ENCODE measurements at places on chromosomes 6 and 20.

DNA sequence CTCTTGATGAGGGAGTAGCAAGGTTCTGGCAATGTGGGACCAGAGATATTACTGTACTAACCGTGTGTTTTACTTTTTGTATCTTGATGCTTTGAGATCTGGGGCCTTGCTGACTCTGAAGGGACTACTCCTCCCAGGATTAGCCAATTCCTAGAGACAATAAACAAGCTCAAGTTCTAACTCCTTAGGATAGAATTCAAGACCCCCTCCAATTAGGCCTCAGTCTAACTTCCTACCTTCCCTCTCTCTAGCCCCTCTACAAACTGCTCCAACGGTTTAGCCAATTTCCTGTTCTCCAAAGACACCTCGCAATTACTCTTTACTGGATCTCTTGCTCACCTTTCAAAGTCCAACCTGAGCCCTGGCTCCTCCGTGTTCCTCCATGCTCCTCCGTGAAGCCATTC lies 158.7 kb upstream of the JARID2 start:
- no peak for DNase-seq

DNA sequence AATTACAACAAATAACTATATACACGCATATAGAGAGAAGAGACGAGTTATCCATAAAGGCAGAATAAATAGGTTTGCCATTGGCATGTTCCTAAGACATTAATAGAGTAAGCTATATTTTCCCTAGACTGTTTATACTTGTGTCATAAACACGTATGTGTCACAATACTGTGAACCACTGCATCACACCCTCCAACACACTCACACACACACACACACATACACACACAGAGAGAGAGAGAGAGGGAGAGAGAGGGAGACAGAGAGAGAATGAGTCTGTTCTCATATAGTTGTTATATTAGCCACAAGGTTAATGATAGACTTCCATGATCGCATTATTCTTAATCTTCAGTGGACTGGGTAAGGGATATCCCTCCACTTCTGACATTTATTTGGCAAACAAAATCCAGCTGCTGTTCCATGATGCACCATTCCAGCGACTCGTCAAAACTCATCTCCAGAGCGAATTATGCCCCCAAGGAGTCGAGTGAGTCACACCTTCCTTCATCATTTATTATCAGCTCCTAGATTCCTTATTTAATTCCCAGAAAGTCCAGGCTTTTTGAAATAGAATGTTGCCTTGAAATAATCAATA lies 82.8 kb upstream of the HIVEP1 start:
- no peak for DNase-seq

DNA sequence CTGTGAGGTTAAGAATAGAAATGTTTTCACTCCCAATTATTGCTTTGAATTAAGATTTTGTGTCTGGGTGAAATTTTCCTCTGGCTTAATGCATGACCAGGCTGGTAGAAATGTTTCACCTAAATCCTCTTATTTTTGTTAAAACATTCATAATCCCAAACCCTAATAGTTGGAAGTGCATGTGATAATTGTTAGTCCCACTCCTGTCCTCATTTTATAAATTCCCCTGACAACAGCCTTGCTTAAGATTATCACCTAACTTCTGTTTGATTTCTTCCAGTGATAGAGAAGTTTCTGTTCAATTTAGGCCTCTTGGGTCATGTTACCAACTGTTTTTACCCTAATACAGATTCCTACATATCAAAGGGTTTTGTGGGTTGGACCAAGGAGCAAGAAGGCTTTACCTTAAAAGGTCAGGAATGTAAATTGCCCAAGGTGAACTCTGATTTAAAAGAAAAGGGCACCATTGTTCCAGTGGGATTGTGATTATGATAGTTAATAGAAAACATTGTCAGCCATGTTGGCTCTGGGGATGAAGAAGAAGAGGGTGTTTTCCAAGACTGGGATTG lies 158.7 kb upstream of the CENPW start:
- no peak for DNase-seq

DNA sequence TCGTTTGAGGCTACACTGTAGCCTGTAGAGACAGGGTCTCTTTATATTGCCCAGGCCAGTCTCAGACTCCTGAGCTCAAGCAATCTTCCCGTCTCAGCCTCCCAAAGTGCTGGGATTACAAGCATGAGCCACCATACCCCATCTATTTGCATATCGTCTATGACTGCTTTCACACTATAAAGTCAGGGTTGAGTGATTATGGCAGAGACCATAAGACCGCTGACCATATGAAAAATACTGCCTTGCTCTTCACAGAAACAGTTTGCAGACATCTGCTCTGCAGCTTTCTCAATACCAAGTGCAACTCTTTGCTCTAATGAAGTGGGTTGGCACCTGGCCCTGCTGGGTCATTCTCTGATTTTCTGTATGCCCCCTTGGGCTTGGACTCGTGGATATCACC lies 79.5 kb upstream of the PAK5 start:
- DNase-seq: no peak

DNA sequence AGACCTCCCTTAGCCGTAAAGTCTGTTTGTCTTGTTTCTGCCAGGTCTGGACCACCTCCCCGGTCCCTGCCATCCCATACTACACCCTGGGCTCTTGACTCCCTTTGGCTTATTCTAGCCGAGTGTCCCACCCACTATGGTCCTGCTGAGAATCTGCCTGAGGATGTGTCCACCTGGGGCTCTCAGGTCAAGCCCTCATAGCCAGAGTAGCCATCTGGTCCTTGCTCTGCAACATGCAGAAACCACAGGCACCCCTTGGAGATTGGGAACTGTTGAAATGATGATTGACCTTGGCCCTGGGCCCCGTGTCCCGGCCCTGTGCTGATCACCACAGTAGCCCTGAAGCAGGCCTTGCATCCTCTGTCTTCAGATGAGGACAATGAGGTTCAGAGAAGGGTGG lies 44.0 kb downstream of the VSTM2L start:
- no peak for DNase-seq

- DNase-seq: no peak
These were observed 12.1 kb upstream of the HINT3 start for GRCh38 chr6:125944434-125944816.

DNA sequence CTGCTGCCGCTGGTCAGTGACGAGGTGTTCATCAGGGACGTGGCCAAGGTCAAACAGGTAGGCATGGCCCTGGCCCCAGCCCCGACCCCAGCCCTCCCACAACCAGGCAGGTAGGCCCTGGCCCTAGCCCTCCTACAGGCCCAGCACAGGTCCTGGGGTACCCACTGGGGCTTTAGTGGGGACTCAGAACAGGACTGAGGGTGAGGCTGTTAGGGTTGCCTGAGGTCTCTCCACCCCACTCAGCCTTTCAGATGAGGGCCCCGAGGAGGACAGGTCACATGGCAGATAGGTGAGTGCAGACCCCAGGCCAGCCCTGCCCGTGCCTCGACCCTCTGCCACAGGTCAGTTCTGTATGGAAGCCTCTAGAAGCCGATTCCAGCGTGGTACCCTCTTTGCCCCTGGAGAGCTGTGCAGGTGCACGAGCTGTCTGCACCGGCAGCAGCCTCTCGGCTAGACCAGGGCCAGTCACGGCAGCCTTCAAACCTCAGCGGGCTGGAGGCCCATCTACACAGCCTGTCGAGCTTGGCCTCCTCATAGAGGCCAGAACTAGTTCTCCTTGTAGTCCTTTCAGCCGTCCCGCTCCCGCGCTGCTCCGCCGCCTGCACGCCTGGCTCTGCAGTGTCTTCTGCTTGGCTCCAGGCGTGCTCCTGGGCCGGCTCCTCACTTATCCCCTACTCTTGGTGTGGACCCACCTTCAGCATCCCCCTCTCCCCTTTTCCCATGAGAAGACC lies 35.5 kb downstream of the PYGB start:
- no peak for DNase-seq

- DNase-seq: no peak
These were observed 166.6 kb upstream of the TAB2 start for GRCh38 chr6:149150801-149151398.

DNA sequence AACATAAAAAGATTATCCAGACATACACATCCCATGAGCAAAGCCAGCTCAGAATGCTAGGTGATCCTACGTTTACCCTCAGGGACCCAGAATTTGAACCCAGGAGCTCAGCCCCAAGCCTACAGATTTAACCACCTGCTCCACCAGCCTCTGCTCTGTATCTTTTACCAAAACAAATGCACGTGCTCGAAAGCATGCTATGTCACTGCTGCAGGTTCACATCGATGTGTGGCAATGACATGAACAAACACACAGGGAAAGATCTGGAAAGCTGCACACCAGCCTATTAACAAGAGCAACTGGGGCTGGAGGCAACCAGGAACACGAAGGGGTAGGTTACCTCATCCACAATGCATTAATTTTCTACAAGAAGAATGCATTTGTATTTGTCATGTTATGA lies 32.1 kb downstream of the PREX1 start:
- peak; percentile 18 for DNase-seq

DNA sequence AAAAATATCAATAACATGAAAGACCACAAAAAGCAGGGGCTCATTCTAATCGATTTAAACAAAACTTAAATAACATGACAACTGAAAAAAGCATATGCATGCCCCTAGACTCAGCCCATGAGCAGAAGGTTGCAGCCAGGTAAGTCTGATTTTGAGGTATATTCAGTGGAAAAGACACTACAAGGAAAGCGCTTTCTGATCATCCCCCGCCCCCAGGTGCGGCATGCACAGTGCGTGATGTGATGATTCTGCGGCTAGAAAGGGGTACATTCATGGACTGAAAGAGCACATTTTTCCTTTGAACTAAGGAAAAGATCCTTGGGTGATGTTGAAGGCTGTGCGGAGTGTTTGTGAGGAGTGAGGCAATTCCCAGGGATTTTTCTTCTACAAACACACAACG lies 16.9 kb upstream of the FOXC1 start:
- no peak for DNase-seq

DNA sequence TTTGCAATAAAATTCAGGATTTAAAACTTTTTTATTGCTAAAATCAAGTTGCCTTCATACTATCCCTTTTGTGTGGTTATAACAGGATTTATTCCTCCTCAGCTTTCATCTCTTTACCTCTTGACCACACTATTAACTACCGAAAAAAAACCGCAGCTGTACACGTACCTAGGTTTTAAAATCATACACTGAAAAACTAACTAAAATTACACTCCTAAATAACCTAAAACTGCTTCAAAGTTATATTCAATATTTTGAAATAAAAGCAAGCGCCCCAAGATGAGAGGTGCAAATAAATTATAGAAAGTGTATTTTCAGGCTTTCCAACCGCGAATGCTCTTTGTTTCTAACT lies 1.4 kb downstream of the MPC1 start:
- DNase-seq: no peak

DNA sequence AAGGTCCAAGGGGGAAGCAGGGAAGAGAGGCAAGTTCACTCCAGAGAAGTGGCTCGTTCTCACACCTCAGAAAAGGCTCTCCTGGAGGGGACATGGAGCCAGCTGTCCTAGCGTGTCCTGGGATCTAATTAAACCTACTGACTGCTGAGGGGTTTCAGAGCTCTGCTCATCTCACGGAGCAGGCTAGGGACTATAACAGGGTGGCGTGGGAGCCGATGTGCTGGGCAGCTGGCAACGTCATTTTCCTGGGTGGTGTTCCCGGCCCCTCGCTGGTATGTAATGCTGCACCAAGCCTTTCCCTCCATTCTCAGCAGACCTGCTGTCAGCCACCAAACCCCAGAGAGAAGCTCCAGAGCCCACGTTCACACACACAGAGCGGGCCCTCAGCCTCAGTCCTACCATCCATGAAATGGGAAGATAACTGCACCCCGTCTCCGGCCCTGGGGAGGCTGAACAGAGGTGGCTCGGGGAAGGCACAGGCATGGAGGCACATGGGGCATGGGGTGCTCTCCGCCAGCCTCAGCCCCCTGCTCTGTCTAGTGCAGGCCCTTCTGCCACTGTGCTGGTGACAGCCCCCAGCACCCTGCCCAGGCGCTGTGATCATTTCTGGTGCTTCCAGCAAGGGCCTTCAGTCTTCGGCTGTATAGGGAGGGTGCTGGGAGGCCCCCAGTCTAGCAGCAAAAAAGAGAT lies 1.9 kb downstream of the CST7 start:
- no peak for DNase-seq

GRCh38 chr20:45433976-45434375 lies 18.0 kb downstream of the PIGT start:
- no peak for DNase-seq

DNA sequence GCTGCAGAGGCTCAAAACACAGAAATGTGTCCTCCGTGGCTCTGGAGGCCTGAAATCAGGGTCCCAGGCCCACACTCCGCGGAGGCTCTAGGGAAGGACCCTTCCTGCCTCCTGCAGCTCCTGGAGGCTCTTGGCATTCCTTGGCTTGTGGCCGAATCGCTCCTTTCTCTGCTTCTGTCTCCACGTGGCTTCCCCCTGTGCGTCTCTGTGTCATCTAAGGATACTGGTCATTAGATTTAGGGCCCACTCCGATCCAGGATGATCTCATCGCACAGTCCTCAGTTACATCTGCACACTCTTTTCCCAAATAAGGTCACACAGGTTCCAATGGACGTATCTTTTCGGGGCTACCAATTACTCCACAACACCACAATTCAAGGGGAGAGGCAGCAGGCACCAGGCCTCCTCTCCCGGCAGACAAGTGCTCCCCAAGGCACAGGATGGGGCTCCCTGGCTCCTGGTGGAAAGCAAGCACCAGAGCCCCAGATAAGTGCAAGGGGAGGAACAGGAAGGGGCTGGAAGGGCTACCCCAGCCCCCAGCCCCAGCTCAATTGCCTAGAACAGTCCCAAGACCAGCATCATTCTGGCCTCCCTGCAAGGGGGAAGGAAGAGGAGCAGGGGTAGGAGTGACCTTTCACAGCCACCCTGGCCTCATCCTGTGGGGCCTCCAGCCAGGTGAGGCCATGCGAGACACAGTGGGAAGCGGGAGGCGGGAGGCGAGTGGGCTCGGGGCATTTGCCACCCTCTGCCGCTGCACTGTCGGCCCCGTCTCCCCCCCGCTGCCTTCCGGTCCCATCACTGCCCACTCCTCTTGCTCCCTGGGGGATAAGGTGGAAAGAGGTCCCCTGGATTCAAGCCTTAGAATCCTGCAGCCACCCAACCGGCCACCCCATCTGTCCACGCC lies 16.3 kb downstream of the NTSR1 start:
- DNase-seq: no peak

- DNase-seq: no peak
These were observed 7.4 kb upstream of the BPIFA3 start for GRCh38 chr20:33209789-33210188.

DNA sequence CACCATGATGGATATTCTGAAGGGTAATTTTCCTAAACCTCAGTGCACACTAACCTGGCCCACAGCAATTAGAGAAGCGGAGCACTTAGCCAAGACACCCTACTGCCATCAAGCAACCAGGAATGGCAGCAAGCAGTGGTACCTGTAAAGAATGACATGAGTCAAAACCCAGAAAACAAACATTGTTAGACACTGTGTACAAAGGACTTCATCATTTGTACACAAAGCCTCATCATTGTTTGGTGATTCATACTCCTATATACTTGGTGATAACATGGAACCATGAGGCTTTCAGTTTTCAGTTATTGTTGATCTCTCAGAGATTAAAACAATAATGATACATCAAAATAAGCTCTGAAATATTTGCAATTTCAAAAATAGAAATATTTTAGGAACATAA lies 74.6 kb downstream of the MLIP start:
- DNase-seq: no peak

- DNase-seq: peak; percentile 80
These were observed 31.7 kb upstream of the CCN5 start for GRCh38 chr20:44683263-44684046.
